ENCODE measurements at places on chromosomes 12 and 14.

DNA sequence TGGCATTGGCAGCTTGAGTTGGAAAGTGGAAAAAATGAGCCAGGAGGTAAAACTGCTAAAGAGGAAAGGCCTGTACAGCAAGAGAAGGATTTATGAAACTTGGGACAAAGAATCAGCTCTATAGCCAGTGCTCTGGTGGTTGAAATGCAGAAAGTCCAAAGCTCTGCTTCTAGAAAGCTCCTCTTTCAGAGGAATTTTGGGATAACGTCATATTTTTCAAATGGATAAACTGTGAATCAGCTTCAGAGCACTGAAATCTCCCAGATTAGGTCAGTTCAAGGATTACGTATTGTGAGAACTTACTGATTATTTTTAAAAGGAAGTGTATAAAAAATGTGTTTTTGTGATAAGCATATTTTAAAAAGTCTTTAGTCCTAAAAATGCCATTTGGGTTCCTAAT, 203.1 kb upstream of the CNOT2 start:
- no peak for DNase-seq

- DNase-seq = no peak
These were observed 260.3 kb upstream of the DIO3 start for GRCh38 chr14:101301011-101301410.

- DNase-seq = no peak
These were observed 17.6 kb upstream of the AKAP6 start for GRCh38 chr14:32311294-32312009.

DNA sequence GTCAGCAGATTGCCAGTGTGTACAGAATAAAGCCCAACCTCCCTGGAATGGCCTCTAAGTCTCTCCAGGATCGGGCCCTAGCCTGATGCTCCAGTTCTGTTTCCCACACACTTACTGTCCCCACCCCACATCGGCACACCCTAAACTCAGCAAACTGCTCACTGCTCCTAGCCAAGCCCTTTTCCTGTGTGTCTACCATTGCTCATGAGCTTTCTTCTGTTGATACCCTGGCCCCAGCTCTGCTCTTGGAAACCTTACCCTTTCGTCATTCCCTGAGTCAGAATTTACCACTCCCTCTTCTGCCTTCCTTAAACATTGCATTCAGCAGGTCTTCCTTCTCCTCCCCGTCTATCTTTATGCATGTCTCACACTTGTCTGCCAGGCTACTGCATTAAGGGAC, 158.9 kb downstream of the TMX1 start:
- no peak for DNase-seq

DNA sequence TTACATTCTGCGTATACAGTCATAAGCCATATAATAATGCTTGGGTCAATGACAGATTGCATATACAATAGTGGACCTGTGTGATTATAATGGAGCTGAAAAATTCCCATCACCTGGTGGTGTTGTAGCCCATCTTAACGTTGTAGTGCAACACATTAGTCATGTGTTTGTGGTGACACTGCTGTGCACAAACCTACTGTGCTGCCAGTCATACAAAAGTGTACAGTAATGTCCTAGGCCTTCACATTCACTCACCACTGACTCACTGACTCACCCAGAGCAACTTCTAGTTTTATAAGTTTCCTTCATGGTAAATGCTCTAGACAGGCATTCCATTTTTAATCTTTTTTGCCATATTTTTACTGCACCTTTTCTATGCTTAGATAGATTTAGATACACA, 194.8 kb upstream of the SEL1L start:
- no peak for DNase-seq

DNA sequence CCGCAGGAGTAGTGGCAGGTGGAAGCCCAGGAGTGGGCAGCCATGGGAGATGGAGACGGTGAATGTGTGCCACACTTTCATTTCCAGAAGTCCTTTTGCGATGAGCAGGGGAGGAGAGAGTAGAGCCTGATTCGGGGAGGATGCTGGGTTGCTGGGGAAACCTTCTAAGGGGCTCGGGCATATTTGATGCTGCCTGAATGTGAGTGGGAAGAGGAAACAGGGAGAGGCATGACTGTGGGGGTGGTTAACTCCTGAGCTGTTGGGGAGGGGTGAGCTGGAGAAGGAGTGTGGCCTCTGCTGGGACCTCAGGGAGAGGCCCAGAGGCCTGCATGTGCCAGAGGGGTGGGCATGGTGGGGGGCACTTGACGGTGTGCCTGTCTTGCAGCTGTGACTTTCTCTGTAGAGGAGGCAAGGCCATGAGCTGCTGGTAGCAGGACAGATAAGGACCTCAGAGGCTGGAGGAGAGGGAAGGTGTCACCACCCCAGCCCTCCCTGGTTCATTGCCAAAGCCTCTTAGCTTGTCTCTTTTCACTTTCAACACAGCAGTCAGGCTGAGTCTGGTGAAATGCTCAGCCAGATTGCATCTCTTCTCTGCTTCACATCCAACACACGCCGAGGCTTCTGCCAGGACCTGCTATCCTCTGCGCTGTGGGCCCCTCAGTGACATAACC, 11.4 kb downstream of the GLT1D1 start:
- no peak for DNase-seq

- no peak for DNase-seq
These were observed 1323.3 kb downstream of the LRFN5 start for GRCh38 chr14:42929806-42930480.

- no peak for DNase-seq
These were observed 271.8 kb downstream of the AEBP2 start for GRCh38 chr12:19710811-19711793.

GRCh38 chr14:86388216-86388615, 858.3 kb downstream of the FLRT2 start:
- no peak for DNase-seq

DNA sequence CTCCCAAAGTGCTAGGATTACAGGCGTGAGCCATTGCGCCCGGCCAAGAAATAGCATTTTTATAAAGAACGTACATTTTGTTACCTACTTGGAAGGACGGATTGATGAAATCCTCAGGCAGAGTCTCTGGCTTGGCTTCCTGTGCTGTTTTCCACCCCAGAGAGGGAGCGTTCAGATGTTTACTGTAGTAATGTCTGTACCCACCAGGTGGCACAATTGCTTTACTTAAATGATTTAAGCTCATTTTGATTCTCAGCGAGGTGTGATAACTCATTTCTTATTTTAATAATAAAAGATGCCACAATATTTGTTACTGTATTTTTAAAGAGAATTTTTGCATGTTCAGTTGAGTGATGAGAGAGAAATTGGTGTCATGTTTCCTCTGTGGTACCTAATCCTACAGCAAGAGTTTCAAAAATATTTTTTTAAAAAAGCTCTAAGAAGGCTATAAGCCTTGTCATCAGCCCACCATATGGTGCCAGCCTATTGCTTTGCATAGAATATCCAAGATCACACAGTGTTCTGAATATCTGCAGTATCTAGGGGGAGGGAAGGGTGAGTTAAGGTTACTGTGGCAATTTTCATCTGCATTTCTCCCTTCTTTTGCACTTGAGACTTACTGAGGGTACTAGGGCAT, 82.6 kb upstream of the TRAF3 start:
- no peak for DNase-seq

DNA sequence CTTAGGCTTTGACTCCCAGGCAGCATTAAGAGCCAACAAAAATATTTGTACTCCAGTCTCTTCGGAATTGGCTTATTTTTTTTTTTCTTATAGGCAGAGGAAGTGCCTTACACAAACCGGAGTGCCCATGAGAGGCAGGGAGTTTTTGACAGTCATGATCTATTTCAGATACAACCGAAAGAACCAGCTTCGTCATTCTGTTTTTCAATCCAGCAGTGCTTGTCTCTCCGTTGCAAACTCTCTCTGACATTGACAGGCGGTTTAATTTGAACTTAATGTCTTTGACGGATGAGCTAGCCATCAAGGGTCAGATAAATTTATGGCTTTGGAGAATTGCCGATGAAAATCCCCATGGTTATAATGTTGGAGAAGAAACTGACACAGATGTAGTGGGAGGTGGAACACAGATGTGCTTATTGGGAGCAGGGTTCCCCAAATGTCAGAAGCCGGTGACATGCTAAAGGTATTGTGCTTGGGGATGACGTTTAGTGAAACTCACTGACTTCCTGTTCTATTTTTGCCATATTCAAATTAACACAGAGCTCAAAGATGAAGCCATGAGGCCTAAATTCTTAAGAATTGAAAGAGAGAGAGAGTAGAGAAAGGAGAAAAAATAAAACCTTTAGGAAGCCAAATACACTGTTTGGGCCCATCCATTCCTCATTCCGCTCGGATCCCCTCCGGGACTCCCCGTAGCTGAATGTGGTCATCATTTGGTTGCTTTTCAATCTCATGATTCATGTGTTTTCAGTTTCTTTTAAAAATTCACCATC, 59.7 kb downstream of the PLXNC1 start:
- peak; percentile 39 for DNase-seq

DNA sequence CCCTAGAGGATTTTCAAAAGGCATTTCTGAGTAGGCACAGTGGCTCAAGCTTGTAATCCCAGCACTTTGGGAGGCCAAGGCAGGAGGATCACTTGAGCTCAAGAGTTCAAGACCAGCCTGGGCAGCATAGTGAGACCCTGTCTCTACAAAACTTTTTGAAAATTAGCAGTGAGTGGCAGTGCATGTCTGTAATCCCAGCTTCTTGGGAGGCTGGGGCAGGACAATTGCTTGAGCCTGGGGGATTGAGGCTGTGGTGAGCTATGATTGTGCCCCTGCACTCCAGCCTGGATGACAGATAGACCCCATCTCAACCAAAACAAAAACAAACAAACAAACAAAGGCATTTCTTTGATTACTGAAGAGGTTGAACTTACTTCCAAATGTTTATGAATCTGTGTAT, 201.4 kb downstream of the KIF26A start:
- no peak for DNase-seq

DNA sequence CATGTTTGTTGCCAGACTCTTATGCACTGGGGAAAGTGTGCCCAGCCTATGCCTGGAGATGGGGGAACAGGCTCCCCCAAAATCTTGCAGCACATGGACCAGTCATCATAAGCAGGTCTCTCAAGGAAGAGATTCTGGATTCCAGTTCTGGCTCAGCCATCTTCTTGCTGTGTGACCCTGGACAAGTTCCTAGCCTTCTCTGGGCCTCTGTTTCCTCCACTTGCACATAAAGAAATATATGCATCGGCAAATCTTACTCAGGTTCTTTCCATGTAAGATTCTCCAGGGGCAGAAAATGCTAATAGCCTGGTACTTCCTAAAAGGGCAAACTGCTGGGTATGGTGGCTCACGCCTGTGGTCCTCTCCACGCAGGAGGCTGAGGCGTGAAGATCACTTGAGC, 7.2 kb downstream of the OAS3 start:
- no peak for DNase-seq

GRCh38 chr14:51464411-51464810, 187.3 kb upstream of the FRMD6 start:
- no peak for DNase-seq

DNA sequence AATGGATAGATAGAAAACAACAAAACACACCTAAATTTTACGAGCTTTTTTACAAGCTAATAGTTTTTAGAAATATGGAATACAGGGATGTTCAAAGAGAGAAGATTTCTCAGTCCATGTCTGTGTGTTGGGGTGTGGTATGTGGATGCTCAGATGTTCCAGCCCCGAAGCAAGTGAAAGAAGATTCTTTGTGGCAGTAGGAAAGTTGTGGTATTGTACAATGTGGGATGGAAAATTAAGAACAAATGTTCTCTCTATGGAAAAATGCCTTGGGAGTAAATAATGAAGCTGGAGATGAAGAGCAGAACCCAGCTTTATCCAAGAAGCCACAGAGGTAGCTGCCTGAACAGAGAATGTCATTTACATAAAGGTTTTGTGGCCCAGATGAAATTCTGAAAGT, 150.3 kb upstream of the PRKD1 start:
- DNase-seq = no peak

DNA sequence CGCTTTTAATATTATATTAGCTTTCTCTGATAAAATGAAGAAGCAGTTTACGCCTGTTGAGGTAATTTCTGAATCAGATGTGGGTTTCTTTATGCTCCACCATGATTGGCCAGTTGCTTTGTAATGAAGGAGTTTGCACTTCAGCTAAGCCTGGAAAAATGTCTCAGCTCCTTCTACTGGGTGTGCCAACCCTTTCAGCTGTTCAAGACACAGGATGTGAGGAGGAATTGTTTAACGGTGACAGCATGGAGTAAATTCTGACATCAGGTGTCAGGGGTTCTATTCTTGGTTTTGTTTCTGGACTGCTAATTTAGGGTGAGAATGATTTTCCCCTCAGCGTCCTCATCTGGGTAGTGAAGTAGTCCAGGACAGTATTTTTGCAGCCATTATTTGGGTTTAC, 43.5 kb downstream of the FLRT2 start:
- no peak for DNase-seq

DNA sequence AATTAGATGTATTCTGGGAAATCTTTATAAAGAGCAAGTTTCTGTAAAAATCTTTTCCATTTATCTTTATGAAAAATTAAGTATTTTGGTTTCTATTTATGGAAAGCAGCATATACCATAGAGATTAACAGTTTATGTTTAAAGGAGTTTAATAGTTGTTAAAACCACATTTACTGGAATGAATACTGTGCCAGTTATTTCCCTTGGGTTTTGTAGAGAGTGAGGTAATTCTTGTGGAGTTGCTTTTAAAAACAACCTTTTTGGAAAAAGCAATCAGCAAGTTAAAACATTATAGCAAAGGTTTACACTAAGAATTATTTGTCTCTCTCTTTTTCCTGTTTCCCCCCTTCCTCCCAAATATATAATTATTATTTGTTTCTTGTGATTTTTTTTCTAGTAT, 34.9 kb downstream of the AEBP2 start:
- no peak for DNase-seq

DNA sequence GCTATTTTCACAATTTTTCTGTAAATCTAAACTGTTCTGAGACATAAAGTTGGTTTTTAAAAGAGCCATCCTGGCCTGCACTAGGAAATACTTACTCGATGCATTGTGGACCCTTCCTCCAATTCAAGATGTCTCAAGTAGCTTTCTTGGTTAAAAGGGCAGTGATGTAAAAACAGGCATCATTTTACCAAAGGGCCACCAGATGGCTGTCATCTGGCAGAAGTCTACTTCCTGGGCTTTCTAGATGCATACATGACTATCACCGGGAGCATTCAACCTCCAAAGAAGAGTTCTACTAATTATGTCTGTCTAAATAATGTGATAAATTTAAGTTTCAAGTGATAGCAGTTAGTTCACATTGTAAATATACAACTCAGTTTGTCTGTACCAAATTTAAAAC, 96.8 kb upstream of the FRMD6 start:
- DNase-seq = no peak

DNA sequence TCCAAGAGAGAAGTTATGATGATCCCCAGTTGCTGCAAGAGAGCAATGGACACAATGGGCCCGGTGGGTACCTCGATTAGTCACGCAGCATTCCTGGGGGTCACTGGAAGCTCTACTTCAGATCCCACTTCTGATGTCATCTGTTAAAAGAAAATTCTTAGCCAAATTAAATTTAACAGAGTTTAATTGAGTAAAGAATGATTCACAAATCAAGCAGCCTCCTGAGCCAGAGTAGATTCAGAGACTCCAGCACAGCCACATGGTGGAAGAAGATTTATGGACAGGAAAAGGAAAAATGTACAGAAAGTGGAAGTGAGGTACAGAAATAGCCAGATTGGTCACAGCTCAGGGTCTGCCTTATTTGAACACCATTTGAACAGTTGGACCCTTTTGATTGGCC, 107.5 kb downstream of the SPTSSA start:
- DNase-seq = no peak
